Breast epithelium (tissue), 4 donors: ENCODE measurements at places on chromosomes 3 and 15. TPM values are rescaled to one million over a fixed set of nuclear protein-coding genes. Genes with fewer than 3 reads are reported as not detected.

The TRH gene
- total RNA-seq, result not detected

The ITIH1 gene
- total RNA-seq, result not detected

The SETMAR gene
- 58.7 TPM for total RNA-seq

The ANKUB1 gene
- not detected for total RNA-seq

The CTXN2 gene
- total RNA-seq, result not detected

DNA sequence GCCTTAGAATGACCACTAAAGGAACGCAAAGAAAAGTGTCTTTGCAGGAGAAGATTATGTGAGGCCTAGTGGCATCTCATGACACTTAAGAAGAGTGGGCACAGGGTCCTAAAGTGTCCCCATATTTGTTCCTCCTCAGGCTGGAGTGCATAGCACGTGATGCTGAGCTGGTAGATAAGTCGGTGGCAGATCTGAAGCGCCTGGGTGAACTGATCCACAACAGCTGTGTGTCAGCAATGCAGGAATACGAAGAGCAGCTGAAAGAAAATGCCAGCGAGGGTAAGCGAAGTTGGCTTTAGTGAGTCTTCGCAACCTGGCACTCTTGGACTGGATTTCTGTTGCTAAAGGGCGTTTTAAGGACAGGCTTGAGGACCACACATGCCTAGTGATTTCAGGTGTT is 92.6 kb downstream of the CHD2 start:
- no peaks in the 10 kb centered on the region for H3K4me1 ChIP-seq
- no peak overlapping the region for H3K4me3 ChIP-seq
- H3K27me3 ChIP-seq, result no peaks in the 10 kb centered on the region
- no peak overlapping the region for H3K27ac ChIP-seq

DNA sequence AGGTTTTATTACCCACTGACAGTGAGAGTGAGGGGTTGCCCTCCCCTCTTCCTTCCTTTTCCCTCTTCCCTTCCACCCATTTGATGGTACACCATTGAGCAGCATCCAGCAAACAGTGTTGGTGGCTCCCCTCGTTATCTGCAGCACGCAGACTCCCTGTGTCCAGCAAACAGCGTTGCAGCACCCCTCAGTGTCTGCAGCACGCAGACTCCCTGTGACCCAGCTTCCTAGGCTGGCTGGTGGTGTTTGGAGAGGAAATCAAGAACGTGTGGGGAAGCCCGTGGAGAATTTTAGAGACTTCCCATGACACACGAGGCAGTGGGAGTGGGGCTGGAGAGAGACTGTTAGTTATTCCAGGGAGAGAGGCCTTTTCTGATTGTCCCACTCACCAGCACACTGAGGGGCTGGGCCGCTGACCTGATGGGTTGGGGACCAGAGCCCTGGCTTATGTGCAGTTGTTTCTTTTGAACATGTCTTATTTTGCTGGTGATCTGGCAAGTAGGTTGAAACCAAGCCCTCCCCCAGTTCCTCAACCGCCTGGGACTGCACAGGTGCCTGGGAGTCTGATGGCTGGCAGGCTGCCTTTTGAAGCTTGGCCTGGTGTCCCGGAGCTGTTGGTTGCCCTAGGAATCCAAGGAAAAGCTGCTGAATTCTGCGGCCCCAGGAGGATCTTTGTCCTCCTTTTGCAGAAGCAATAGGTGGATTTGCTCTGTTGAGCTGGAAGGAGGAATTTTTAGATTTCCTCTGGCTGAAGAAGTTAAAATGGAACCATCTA is 19.0 kb downstream of the APBA2 start:
- no peak overlapping the region for H3K4me3 ChIP-seq
- H3K27me3 ChIP-seq, result no peaks in the 10 kb centered on the region
- DNase-seq, result no peak
- H3K36me3 ChIP-seq, result no peaks in the 10 kb centered on the region
- no peaks in the 10 kb centered on the region for H3K4me1 ChIP-seq
- H3K27ac ChIP-seq, result no peak overlapping the region

GRCh38 chr3:27724459-27725197 is 2.5 kb upstream of the EOMES start:
- H3K36me3 ChIP-seq, result no peaks in the 10 kb centered on the region
- peaks cover 2% of the 10 kb centered on the region for H3K4me1 ChIP-seq
- peaks cover 8% of the 10 kb centered on the region for H3K27me3 ChIP-seq
- no peak overlapping the region for H3K27ac ChIP-seq
- DNase-seq, result no peak

DNA sequence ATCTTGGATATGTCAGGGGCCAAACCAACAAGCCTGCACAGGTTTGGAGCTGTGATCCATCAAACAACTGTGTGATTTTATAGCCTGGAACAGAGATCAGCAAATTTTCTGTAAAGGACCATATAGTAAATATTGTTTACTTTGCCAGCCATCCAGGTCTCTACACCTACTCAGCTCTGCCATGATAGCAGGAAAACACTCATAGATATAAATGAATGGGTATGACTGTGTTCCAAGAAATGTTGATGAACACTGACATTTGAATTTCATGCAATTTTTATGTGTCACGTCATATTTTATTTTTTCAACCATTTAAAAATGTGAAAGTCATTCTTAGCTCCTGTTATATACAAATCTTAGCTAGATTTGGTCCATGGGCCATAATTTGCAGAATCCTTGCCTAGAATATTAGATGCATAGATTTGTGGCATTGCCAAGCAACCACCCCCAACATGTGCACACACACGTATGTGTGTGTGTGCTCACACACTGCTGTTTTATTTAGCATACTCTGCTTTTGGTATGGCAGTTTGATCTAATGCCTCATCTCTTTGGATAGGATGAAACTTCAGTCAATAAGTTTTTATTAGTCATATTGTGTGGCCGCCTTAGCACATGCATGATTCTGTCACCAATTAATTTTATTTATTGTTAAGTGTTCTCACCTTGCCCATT is 6.4 kb downstream of the ATXN7 start:
- no peak for DNase-seq
- no peak overlapping the region for H3K4me3 ChIP-seq

DNA sequence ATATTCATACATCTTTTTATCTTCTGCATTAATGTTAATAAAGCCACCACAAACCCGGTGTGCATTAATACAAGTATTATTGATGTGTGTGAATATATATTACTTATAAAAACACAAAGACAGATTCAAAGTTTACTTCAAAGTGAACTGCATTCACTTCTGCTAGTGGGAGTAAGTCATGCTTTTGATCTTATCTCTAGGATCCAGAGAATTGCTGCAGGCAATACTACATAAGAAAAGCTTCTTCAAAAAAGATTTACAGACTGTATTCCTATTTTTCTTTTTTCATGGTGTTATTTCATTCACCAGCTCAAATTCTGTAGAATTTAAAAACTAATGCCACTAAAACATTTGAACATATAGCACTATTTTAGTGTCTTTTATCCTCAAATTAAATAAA is 87.5 kb upstream of the CBLB start:
- no peaks in the 10 kb centered on the region for H3K36me3 ChIP-seq
- no peak for DNase-seq
- no peak overlapping the region for H3K27ac ChIP-seq
- no peaks in the 10 kb centered on the region for H3K4me1 ChIP-seq
- no peaks in the 10 kb centered on the region for H3K27me3 ChIP-seq

DNA sequence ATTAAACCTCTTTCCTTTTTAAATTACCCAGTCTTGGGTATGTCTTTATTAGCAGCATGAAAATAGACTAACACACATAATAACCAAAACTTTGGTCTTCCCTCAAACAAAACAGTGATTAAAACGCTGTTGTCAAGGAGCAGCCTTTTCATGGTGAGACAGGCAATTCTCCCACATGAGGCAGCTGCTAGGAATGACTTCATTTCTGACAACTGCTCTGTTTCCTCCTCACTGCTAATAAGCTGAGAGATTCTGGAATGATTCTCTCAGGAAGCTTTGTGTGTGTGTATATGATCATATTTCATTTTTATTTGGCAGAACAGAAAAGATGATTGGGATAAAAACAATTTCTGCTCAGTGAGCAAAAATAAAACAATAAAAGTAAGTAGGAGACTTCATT is 580.6 kb upstream of the ADAMTS9 start:
- H3K36me3 ChIP-seq, result no peaks in the 10 kb centered on the region
- H3K4me1 ChIP-seq, result no peaks in the 10 kb centered on the region
- no peak overlapping the region for H3K4me3 ChIP-seq
- H3K27ac ChIP-seq, result no peak overlapping the region
- no peak for DNase-seq
